ENCODE measurements at places on chromosomes 11 and 22. TPM values are rescaled to one million over a fixed set of nuclear protein-coding genes. Genes with fewer than 3 reads are reported as not detected.

The PTPN5 gene
- not detected for total RNA-seq

The AP2A2 gene
- total RNA-seq, result 71.1 TPM

The SBF2 gene
- 15.5 TPM for total RNA-seq

The MFRP gene
- total RNA-seq, result not detected

The DDX6 gene
- total RNA-seq, result 290 TPM
